Activated CD4-positive, alpha-beta T cell treated with anti-CD3 and anti-CD28 coated beads, Interleukin-2, amount 10 ng/mL, durations not matched to agents 7 days and 5 days (primary cell): ENCODE measurements at places on chromosomes 6 and 20. TPM values are rescaled to one million over a fixed set of nuclear protein-coding genes. Genes with fewer than 3 reads are reported as not detected.

- no peaks in the 10 kb centered on the region for H3K4me1 ChIP-seq
- H3K36me3 ChIP-seq: no peaks in the 10 kb centered on the region
- peaks cover 17% of the 10 kb centered on the region for H3K27me3 ChIP-seq
Measured at GRCh38 chr20:46336735-46337134, 28.4 kb upstream of the CDH22 start.

The CD83 gene
- 8.7 TPM for total RNA-seq

The ADGRF4 gene
- not detected for total RNA-seq

The SLC13A3 gene
- 0.35 TPM for total RNA-seq

- no peaks in the 10 kb centered on the region for H3K4me1 ChIP-seq
- peaks cover 3% of the 10 kb centered on the region for H3K27me3 ChIP-seq
- H3K36me3 ChIP-seq: no peaks in the 10 kb centered on the region
- no peak overlapping the region for H3K27ac ChIP-seq
Measured at GRCh38 chr6:43120101-43120763, 44.1 kb downstream of the PTK7 start.

- peaks cover 64% of the 10 kb centered on the region for H3K36me3 ChIP-seq
- no peaks in the 10 kb centered on the region for H3K27me3 ChIP-seq
- DNase-seq: peak; percentile 53
- H3K27ac ChIP-seq: peak overlapping the region; percentile 87
- peaks cover 88% of the 10 kb centered on the region for H3K4me1 ChIP-seq
- H3K4me3 ChIP-seq: peak overlapping the region; percentile 55
Measured at GRCh38 chr20:48718786-48719578, 108.8 kb downstream of the PREX1 start.

The TENT5A gene
- 1.9 TPM for total RNA-seq

GRCh38 chr6:20688710-20689500, 154.6 kb downstream of the CDKAL1 start:
- H3K27ac ChIP-seq: peak overlapping the region; percentile 21
- H3K4me1 ChIP-seq: peaks cover 17% of the 10 kb centered on the region
- H3K4me3 ChIP-seq: no peak overlapping the region
- no peaks in the 10 kb centered on the region for H3K27me3 ChIP-seq
- peaks cover 8% of the 10 kb centered on the region for H3K36me3 ChIP-seq
- no peak for DNase-seq

The MTG2 gene
- total RNA-seq: 33.6 TPM
